ENCODE measurements at places on chromosomes 12 and 14.

- DNase-seq = no peak
Observed at GRCh38 chr12:11795192-11795912, 145.9 kb downstream of the ETV6 start.

GRCh38 chr14:25522926-25523325, 473.0 kb upstream of the STXBP6 start:
- no peak for DNase-seq

- no peak for DNase-seq
Observed at GRCh38 chr12:128786741-128787391, 36.9 kb downstream of the SLC15A4 start.

DNA sequence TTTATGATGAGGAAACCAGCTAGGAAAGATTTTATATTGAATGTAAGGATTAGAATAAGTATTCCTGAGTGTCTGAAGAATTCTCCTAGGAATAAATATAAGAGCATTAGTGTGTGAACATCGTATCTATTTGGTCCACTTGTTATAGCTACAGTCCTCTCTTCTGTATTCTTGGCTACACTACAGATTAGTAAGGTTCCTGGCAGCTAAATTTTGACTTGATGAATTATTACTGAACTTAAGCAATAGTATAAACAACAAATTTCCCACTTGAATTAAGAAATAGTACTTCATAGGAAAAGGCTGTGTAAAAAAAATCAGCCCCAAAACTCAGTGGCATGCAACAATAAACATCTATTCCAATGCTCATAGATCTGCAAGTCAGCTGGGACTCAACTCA, 138.4 kb upstream of the G2E3 start:
- DNase-seq = no peak

- DNase-seq = no peak
Observed at GRCh38 chr12:48110691-48111311, 4.9 kb upstream of the SENP1 start.

- DNase-seq = peak; percentile 37
Observed at GRCh38 chr12:6852651-6853354, 853 bp downstream of the USP5 start.

- DNase-seq = no peak
Observed at GRCh38 chr12:104627990-104628830, 171.5 kb downstream of the CHST11 start.

DNA sequence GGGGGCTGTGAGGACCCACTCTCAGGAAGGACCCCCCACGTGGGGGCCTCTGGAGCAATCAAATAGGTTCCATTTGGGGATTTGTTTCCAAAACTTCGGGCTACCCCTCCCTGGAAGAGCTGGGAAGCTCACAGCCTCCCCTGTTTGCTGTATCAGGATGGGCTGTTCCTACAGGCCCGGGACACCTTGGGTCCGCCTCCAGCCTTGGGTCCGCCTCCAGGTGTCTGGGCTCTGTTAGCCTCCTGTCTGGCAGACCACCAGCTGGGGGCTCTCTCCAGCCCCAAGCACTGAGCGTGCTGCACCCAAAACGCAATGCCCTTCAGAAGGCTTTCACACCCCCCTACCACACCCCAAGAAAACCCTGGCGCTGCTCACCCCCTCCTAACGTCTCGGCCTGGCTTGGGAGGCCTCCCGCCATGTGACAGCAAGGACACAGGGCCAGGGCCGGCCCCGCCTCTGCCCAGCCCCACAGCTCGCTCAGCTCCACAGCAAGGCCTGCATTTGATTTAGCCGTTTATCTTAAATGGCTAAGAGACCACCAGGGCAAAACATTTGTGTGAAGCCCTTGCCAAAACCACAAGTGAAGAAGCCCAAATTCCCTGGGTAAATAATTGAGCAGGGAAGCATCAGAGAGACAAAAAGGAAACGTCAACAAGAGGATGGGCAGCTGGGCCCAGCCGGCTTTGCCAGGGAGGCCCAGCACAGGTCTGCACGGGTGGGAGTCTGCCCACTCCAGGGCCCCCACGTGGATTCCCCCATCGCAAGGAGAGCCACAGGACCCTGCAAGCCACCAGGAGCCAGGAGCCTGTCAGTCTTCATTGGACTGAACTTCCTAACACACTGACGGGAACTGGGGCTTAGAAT, 39.9 kb downstream of the BCL11B start:
- DNase-seq = no peak

DNA sequence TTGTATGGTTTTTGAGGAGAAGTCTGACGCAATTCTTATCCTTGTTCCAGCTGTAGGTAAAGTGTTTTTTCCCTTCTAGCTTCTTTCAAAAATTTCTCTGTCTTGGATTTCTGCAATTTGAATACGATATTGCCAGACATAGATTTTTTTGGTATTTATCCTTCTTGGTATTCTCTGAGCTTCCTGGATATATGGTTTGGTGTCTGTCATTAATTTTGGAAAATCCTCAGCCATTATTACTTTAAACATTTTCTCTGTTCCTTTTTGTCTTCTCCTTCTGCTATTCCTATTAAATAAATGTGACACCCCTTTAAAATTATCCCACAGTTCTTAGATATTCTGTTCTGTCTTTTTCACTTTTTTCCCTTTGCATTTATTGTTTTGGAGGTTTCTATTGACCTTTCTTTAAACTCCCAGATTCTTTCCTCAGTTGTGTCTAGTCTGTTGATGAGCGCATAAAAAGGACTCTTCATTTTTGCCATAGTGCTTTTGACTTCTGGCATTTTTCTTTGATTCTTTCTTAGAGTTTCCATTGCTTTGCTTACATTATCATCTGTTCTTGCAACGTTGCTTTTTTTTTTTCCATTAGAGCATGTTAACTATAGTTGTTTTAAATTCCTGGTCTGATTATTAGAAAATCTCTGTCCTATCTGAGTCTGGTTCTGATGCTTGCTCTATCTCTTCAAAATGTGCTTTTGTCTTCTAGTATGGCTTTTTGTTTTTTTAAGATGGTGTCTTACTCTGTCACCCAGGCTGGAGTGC, 129.1 kb downstream of the MSRB3 start:
- no peak for DNase-seq

DNA sequence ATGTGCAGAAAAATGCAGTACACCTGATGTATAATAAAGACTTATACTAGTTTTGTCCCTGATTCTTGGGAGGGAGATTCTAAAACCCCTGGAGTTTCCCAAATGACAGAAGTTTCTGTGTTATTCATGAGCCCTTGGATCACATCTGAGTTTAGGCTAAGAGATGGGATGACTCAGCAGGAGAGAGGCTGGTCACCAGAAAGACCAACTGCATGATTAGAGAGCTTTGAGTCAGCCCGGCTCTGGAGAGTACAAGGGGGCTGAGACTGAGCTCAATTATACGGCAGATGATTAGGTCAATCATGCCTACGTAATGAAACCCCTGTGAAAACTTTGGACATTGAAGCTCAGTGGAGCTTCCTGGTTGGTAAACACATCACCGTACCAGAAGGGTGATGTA, 174.2 kb downstream of the SSPN start:
- no peak for DNase-seq

DNA sequence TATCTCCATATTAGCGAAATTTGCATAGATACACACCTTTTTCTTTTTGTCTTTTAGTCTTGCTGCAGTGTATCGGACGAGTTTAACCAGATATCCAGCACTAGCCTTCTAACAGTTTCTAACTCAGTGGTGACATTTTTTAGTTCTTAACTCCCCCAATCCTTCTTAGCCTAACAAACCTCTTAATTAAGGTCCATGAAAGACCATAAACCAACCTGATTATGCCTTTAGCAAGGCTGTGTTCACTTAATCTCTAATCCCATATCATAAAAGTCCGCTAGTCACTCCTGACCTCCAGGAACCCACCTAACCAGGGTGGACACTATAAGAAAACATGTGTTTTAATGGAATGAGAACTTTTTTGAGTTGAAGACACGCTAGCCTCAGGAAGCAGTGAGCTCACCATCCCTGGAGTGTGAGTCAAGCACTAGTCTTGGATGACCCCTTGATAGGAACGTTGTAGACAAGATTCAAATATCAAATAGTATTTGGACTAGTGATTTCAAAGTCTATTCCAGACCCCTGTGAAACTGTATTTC, 9.5 kb downstream of the CDKN1B start:
- DNase-seq = no peak

- DNase-seq = no peak
Observed at GRCh38 chr12:109704371-109705098, 9.1 kb upstream of the FAM222A start.

DNA sequence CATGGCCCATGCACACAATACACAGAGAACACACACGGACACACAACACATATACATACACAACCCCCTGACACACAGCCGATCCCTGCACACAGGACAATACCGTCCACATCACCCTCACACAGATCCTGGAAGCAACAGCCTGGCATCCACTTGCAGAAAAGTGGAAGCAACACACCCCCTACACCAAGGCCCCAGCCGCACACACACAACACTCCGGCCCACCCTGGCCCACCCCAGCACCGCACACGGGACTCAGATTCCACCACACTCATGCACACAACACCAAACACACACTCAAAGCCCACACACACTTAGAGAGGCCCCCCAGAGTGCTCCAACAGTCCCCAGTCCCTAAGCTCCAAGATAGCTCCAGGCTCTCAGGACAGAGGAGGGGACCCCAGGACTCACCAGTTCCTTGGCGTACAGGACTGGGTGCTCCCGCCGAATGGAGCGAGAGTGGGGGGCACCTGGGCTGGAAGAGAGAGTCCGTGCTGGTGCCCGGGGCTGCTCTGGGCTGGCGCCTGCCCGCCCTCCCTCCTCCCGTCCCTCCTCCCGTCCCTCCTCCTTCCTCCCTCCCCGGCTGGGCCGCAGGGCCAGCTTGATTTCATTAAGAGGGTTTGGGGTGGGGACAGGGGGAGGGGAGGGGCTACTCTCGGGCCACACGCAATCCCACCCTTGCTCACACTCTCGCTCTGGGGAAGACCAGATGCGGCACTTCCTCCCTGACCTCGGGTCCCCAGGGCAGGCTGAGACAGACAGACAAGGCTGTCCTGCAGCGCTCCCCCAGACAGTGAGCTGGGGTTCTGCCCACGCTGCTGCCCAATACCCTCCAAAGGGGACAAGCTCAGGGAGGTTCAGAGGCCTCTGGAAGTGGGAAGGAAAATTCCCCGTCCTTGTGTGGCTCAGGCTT, at the start of gene TMEM119:
TSS of gene TMEM119 (minus strand) at position 526 of the 913 bp plus-strand sequence. CDS start 5,701 bp downstream, outside the sequence.
- DNase-seq = no peak

DNA sequence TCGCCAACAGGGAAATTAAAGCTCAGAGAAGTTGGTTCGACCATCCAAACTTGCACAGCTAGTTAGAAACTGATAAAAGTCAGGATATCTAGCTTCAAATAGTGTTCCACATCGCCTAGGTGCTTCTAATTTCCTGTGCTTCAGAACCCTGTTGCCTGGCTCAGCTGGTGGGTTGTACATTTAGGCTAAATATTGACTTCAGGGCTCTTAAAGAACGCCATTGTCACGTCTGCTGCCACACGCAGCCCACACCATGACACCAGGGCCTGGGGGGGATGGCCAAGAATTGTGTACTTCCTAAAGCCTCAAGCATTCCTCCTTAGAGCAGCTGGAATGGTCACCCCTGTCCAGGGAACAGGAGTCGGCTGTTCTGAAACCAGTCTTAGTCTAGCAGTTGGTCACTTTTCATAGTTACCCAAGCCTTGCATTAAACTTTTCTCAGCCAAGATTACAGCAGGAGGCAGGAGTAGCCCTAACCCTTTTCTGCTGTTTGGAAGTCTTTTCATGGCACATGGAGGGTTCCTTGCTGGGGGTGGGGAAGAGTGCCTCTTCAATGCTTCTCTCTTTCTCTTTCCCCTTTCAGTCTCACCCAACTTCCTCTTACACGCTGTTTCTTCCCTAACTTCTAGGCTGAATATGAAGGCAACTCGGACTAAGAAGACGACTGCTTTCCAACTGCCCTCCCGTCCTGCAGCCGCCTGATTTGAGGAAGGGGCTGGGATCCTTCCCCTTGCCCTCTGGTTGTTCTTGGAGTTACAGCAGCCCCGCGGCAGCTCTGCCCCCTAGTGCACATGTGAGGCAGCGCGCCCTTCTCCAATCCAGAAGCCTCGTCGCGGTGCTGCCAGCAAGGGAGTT, 17.1 kb downstream of the FOS start:
- DNase-seq = peak; percentile 59

DNA sequence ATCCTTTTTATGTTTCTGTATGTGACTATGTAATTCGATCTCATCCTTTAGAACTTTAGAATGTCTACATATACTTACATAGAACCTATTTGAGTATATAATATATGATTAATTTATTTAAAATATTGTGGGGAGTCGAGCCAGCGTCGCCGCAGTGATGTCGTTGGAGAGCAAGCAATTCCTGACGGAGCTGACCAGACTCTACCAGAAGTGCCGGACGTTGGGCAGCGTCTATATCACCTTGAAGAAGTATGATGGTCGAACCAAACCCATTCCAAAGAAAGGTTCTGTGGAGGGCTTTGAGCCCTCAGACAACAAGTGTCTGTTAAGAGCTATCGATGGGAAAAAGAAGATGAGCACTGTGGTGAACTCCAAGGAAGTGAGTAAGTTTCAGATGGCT, 6.4 kb upstream of the CD27 start:
- no peak for DNase-seq

GRCh38 chr14:100754020-100754419, 27.3 kb downstream of the DLK1 start:
- no peak for DNase-seq

GRCh38 chr12:3534511-3534910, 43.5 kb downstream of the PRMT8 start:
- DNase-seq = no peak

DNA sequence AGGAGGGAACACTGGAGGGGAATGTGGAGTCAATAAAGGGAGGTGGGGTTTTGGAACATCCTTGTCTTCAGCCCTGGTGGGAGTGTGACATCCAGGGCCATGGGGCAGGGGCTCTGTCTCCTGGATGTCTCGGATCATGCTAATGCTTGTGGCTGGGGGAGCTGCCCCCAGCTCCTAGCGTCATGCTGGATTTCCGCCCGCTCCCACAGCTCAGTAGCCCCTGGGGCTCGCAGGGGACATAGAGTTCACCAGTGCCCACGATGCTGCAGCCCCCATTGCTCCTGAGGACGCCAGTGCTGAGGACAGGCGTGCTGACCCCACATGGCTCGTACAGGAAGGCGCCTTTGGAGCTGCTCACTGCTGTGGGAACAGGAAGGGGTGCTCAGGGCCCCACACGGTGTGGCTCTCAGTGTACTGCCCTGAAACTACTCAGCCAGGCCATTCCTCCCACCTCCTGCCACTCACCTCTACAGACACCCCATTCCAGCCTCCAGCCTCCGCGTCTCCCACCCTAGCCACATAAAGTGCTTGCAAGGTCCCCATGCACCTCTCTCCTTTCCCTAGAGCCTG, 9.5 kb upstream of the KRT84 start:
- no peak for DNase-seq

GRCh38 chr14:93004699-93005082, 81.7 kb downstream of the CHGA start:
- DNase-seq = no peak

GRCh38 chr14:95215094-95215725, 57.9 kb upstream of the DICER1 start:
- DNase-seq = no peak
